ENCODE measurements at places on chromosomes 5 and 9.

DNA sequence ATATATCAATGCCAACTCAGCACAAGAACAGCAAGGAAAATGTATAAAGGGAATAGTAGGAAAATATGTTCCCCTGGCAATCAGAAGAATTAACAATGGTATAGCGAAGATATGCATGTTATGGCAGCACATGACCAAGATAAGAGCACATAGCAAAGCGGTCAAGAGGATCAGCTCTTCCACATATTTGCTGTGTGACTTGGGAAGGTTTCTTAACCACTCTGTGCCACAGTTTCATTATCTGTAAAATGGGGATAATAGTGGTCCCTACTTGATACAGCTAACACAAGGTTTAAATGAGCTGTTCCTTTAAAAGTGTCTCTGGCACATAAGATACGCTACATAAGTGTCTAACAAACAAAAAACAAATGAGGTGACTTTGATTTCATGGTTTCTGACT is 77.9 kb upstream of the PIP5K1B start:
- no peak for DNase-seq

DNA sequence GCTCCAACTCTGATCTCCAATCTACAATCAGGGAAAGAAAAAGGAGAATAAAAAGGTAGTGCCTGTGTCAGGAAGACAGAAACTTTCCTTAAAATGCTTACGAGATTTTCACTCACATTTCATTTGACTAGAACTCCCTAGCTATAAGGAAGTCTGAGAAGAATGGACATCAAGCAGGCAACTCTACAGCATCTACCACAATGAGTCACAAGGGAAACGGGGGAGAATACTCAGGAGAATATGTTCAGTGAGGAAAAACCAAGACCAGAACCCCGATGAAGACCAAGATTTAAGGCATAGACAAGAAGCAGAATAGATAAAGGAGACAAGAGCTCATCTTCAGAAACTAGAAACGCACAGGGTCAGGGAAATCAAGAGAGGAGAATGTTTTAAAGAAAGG is 9.0 kb upstream of the SETD9 start:
- no peak for DNase-seq

DNA sequence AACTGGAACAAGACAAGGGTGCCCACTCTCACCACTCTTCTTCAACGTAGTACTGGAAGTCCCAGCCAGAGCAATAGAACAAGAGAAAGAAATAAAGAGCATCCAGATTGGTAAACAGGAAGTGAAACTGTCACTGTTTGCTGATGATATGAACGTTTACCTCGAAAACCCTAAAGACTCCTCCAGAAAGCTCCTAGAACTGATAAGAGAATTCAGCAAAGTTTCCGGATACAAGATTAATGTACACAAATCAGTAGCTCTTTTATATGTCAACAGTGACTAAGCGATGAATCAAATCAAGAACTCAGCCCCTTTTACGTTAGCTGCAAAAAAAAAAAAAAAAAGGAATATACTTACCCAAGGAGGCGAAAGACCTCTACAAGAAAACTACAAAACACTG is 306.6 kb downstream of the PLK2 start:
- no peak for DNase-seq

DNA sequence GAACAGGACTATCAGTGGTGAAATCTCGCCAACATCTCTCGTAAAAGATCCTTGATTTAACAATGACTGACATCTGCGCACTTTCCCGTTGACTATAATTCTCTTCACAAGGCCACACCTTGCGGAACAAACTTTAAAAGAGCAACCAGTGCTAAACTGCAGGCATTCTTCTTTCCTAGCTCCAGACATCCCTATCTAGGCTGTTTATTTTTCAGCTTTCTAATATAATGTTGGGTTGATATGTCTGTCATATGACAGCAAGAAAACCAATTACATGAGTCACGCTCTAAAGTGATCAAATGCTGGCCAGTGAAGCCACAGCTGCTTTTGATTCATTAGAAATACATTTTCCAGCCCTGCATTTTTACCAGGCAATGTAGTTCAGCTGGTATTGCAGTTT is 162.5 kb downstream of the ELAVL2 start:
- no peak for DNase-seq

DNA sequence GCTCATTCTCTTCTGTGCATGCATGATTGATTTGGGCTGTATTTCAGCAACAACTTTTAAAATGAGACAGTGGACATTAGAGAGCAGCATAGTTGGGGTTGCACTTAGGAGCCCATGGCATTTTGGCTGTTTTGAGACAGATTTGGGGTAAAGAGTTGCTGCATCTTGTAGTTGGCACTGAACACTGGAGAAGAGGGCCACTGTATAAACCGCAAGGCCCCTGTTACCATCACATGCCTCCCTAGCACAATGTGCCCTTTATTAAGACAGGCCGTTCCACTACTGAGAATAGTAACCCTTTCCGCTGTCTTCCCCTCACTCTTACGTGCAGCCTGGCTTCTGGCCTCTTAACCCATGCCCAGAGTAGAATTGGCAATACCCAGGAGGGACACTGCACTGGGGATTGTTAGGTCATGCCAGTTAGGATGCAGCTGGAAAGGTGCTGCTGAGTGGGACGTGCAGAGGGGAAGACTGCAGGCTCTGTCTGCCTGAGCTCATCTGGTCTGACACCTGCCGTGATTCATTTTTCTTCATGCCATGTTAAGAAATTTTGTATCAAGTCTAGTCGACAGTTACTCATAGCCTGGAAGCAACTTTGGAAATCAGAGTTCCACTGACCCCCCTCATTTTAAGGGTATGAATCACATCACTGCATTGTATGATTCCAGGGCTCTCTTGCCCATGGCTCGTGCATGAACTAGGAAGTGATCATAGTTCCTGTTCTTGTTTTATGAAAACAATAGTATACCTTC is 146.9 kb upstream of the DMRT1 start:
- no peak for DNase-seq

- no peak for DNase-seq
These were observed 87.6 kb downstream of the PHF2 start for GRCh38 chr9:93663877-93664548.

DNA sequence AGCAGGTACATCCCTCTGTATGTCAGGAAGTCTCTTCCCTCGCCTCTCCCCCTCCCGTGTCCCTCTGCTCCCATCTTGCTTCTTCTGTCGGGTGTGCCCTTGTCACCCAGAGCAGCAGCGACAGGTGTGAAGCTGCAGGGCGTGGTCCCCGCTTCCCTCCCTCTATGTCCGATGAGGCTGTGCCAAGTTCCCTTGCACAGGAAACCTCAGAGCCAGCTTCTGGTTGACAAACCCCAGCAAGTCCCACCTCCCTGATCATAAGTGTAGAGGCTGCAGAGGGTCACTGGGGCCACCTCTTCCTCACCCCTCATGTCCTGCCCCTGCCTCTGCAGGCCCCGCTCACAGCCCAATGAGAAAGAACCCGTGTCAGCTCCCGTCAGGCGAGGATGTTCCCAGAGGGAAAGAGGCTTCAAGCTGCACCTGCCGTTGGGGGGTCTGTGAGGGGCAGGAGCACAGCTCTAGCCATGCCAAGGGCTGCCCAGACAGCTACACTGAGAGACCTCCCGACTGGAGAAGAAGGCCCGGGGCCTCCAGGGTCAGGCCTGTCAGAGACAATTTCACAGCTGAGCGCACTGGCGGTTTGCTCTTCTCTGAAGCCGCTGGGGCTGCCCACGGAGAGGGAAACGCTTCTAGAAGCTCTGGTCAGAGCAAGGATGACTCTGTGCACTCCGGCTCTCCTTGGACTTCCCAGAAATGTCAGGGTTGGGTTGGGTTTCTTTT is 73.3 kb downstream of the AK8 start:
- no peak for DNase-seq

DNA sequence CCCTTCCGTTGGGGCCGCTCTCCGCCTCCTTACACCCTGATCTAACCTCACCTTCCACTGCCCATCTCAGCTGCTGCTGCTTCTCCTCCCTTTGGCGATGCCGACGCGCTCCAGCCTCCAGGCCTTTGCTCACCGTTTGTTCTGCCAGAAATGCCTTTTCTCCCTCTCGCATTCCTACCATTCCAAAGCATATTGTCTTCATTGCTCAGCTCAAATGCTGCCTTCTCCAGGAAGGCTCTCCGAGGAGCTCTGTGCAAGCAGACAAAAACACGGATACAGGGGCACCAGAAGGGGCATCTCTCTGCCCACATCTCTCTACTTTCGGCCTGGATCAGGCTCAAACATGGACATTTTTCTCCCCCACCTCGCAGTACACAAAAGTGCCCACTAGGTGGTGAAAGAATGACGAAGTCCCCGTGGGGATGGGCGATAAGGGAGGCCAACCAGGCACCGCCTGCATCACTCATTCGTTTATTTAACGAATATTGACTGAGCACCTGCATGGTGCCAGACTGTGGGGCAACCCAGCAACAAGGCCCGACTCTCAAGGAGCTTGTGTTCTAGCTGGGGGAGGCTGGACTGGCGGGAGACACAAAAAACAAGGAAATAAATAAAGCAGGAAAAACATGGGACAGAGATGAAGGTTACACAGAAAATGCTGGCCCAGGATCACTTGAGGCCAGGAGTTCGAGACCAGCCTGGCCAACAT is 7.3 kb upstream of the GRHPR start:
- DNase-seq: peak; percentile 72

- no peak for DNase-seq
These were observed 694 bp upstream of the PLIN2 start for GRCh38 chr9:19127871-19128500.

GRCh38 chr5:132265336-132266030 is 8.0 kb downstream of the PDLIM4 start:
- DNase-seq: no peak

Data from activated T-cell treated with anti-CD3 and anti-CD28 coated beads for 4 hours (primary cell).